Activated CD8-positive, alpha-beta memory T cell treated with anti-CD3 and anti-CD28 coated beads for 4 hours (primary cell): ENCODE measurements at places on chromosomes 2 and 18.

GRCh38 chr2:237980751-237981150, 13.9 kb downstream of the UBE2F start:
- no peak for DNase-seq

GRCh38 chr2:240817496-240818292, 2.3 kb downstream of the KIF1A start:
- DNase-seq: no peak

DNA sequence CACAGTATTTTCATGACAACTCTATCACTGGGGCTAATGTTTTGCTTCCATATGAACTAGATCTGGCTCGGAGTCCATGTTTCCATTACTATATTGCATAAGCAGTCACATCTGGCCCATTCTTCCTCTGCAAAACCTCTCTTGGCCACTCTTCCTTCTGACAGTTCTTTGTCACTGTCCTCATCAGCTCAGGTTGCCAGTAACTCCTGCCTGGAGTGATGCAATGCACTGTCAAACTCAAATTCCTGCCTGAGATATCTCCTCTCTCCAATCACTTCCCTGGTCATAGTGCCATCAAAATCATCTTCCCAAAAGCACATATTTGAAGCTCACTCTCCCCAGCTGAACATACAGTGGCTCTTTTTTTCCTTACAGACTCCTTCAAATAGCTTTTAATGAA, 66.1 kb downstream of the COLEC12 start:
- DNase-seq: no peak

- no peak for DNase-seq
These were observed at the start of gene WIPF1 for GRCh38 chr2:174597345-174598047. TSS of gene WIPF1 (minus strand) at chr2:174597804. CDS start at chr2:174585573, 12,231 bp downstream.

GRCh38 chr2:24459224-24460161, 31.6 kb upstream of the NCOA1 start:
- no peak for DNase-seq

GRCh38 chr2:184692141-184692734, 93.9 kb downstream of the ZNF804A start:
- no peak for DNase-seq

DNA sequence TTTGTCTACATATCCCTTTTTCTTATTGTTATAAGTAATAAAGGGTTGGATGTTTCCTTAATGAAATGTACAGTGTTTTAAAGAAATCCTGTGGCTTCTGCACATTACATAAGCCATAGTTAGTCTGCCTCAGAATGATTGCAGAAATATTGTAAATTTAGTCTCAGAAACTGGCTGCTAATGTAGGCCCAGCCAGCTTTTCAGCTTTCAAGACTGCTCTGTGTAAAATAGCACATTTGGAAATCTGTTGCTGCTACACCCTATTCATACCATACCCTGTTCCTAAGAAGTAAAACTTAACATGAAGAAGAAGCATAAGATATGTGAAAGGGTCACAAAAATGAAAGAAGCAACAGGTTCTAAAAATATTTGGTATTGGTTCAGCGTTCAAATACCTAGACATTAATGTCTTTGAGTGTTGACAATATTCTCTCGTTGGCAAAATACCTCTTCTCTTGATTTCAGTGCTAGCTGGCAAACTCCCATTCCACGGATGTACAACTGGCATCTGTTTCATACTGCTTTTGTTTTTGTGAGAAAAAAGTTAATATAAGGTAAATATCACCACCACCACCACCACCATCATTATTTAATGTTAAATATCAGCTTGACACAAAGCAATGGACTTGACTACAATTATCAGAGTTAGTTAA, 19.2 kb upstream of the NCKAP1 start:
- no peak for DNase-seq

- no peak for DNase-seq
These were observed 18.8 kb upstream of the PLB1 start for GRCh38 chr2:28477087-28477486.

DNA sequence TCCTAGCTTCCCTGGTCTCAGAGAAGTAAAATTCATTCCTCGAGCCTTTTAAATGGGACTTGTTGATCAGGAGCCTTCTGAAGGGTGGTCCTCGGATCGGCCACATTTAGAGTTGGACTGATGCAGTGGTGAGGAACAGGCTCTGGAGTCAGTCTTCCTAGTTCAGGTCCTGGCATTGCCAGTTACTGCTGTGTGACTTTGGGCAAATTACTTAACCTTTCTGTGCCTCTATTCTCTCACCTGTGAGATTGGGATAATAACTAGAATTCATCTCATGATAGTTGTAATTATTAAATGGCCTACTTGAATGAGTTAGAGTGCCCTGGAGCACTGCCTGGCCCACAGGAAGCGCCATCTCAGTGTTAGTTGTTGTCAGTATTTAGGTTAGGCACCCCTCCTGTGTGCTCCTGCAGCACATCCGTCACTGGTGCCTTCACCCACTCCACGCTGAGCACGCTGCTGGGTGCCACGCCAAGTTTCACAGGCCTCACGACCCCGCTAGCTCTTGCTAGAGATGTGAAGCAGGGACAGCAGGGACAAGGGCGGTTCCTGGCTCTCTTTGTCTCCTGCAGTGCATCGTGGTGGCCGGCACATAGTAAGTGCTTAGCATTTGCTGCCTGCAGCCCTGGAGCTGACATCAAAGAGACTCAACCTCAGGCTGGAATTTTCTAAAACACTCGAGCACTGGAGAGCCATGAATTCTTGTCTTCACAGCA, 122.9 kb downstream of the FAM210A start:
- DNase-seq: no peak

DNA sequence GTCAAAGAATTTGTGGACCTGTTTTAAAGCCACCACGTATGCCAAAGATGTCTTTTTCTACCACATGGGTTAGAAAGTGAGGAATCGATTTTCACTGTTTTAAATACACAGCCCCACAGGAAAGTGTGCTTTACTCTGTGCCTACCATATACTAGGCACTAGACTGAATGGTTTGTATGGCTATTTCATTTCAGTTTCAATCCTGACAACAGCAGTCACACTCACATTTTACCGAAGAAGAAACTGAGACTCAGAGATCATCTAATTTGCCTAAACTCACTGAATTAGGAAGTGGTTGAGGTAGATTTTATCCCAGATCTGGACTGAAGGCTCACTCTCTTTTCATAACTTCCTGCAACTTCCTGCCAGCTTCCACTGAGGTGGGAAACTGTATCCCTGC, 176.4 kb downstream of the ALK start:
- DNase-seq: no peak

DNA sequence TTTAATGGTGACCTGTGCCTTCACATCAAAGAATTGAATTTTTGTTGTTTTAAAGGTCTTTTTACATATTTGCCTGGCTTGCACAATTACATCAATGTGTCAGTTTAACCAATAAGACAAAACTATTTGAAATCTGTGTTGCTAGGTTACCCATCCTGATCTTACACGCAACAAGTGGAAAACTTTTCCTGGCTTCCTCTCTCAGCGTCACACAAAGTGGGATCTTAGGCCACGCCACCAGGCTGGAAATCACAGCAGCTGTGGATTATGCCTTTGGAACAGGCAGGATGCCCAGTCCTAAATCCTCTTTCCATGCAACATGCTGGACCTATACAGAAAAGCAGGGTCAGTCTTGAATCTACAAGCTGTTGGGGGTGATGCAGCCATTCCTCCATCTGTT, 298.2 kb upstream of the HNRNPA3 start:
- no peak for DNase-seq

DNA sequence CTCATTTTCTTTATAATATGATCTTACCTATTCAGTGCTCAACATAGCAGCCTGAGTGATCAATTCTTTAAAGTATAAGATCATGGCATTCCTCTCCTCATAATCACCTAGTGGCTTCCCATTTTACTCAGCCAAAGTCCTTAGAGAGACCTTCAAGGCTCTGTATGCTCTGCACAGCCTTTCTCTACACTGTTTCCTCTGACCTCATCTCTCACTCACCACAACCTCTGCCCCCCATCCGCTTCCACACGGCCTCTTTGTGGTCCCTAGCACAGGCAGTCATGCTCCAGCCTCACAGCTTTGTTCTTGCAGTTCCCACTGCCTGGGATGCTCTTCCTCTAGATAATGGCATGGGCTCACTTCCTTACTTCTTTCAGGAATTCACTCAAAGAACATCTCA, 109.2 kb downstream of the HIBCH start:
- DNase-seq: no peak

- no peak for DNase-seq
These were observed 14.0 kb downstream of the ITGA4 start for GRCh38 chr2:181471226-181471625.

GRCh38 chr2:113275556-113276215, 3.0 kb downstream of the PAX8 start:
- no peak for DNase-seq

- DNase-seq: no peak
These were observed 231.2 kb downstream of the TCF4 start for GRCh38 chr18:55356815-55357214.

DNA sequence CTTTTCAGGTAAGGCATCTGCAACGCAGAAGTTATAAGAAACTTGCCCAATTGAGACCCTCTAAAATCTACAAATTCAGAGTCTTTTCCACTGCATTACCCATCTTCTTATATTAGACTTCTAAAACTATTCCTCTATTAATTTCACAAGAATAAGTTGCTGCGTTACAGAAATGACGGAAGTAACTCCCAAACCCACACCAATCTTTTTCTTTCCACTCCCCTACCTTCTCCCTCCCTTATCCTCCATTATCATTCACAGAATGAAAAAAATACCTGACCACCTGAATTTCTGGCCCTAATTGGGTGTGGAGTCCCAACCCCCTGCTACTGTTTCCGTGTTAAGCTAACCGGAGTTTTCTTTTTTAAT, 689 bp downstream of the RPRD1A start:
- DNase-seq: no peak

DNA sequence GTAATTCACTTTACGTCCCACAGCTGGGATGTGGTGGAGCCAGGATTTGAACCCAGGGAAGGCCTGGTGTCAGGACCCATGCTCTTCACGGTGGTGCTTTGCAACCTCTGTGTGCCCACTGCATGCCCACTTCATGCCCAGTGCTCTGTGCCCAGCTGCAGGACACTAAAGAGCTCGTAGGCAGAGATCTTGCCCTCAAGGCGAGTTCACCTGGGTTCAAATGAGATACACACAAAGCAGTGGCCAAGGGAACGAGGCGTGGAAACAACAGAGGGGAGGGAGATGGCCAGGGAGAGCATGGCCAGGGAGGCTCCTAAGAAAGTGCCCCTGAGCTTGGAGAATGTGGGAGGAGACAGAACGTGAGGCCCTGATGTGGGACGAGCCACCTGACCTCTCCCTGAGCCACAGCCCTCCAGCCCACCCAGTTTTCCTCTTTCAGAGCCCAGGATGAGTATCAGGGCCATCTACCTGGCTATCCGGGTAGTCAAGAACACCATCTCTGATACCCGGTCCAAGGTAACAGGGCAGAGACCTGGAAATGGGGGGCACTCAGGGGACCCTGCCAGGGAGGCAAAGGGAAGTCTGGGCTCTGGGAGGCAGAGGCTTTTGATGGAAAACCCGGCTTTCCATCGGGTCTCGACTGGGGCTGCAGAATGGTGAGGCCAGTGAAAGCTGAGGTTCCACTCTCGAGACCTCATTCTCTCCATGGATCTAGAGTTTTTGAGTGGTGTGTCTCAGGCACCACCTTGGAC, 20.4 kb downstream of the MROH2A start:
- DNase-seq: no peak

DNA sequence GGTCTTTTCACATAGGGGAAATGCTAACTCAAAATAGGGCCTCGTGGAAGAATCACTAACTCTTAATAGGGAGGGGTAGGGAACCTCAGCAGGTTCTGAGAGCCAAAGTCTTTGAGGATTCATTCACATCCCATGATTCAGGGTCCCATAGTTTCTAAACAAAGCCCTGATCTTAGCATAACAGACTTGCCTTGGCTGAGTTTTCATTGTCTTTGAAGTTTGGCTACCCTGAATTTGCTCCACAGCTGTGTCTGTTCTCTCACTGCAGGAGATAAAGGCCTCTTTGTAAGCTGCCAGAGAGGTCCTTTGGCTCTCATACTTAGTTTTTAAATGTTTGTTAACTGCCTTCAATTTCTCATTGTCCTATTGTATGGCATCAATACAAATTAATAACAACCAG, 54.5 kb downstream of the ZDBF2 start:
- no peak for DNase-seq

- DNase-seq: no peak
These were observed 361.8 kb downstream of the RNF144A start for GRCh38 chr2:7278984-7279383.

- no peak for DNase-seq
These were observed 36.3 kb downstream of the HDHD2 start for GRCh38 chr18:47113796-47114540.

- DNase-seq: no peak
These were observed 26.5 kb downstream of the MDH1 start for GRCh38 chr2:63614983-63615945.

DNA sequence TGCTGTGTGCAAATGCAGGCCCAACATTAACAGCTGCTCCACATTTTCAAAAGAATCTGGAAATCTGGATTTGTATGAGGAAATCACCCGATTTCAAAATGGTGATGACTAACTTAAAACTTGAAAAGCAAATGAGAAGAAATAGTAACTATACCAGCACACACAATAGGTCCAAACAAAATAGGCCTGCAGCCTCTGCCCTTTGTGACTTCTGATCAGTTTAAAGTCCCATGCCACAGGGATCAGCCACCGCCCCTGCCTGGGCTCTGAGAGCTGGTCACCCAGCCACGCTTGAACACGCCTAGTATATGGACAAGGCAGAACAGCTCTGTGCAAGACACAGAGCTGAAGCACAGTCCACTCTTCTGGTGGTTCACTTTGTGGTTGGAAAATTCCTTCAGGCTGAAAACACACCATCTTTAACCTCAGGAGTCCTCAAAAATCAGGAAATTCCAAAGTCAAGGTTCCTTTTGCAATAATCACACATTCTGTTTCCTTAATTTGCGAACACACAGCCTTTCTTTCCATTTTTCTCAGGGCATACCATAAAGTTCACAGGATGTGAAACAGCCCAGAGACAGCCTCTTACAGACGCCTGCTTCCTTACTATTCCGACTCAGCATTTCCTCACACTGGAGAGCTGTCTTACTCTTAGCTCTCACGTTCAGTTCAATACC, 150.1 kb upstream of the RIOK3 start:
- DNase-seq: no peak

- no peak for DNase-seq
These were observed 15.5 kb downstream of the REG3G start for GRCh38 chr2:79041032-79041448.

DNA sequence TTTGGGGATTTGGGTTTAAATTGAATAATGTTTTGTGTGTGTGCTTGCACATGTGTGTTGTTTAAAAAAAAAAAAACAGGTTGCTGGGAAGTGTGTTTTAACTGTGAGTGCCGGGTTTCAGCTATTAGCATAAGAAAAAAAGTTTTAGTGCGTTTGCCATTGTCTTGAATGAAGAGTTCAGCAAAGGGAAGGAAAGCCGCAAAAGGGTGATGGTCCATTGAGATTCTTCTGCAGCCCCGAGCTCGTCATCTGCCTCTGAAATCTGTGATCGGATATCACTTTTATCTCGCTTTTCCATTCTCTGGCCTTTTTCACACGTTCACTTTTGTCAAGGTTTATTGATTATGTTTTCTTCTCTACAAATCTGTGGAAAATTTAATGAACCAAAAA, 4.7 kb downstream of the GLI2 start:
- no peak for DNase-seq

GRCh38 chr2:169853041-169853668, 25.9 kb downstream of the UBR3 start:
- no peak for DNase-seq
